ENCODE measurements at places on chromosomes 2 and 18.

DNA sequence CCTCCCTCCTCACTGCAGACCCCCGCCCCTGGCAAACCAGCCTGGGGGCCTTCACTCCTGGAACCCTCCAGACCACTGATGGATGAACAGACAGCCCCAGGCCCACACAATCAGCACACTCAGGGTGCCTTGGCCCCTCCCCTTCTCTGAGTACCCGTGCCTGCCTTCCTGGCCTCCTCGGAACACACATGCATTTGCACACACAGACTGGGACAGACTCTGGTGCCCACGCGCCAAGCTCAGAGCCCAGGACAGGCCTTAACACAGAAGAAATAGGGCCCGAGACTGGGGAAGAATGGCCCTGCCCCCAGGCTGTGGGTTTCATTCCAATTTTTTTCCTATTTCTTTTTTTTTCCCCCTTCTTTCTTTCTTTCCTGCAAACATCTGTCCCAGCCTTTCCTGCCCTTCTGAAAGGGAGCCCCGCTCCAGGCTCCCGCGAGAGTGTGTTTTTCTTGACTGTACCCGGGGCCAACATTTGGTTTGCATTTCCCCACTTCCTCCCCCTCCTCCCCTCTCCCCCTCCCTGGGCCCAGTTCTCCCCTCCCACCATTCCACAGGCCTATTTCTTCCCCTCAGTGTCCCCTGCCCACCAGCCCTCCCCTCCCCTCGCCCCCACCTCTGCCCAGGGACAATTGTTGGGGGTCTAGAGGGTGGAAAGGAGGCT is 618 bp upstream of the TNS1 start:
- DNase-seq, result no peak

- DNase-seq, result no peak
Observed at GRCh38 chr2:141331127-141331526, 799.7 kb downstream of the LRP1B start.

DNA sequence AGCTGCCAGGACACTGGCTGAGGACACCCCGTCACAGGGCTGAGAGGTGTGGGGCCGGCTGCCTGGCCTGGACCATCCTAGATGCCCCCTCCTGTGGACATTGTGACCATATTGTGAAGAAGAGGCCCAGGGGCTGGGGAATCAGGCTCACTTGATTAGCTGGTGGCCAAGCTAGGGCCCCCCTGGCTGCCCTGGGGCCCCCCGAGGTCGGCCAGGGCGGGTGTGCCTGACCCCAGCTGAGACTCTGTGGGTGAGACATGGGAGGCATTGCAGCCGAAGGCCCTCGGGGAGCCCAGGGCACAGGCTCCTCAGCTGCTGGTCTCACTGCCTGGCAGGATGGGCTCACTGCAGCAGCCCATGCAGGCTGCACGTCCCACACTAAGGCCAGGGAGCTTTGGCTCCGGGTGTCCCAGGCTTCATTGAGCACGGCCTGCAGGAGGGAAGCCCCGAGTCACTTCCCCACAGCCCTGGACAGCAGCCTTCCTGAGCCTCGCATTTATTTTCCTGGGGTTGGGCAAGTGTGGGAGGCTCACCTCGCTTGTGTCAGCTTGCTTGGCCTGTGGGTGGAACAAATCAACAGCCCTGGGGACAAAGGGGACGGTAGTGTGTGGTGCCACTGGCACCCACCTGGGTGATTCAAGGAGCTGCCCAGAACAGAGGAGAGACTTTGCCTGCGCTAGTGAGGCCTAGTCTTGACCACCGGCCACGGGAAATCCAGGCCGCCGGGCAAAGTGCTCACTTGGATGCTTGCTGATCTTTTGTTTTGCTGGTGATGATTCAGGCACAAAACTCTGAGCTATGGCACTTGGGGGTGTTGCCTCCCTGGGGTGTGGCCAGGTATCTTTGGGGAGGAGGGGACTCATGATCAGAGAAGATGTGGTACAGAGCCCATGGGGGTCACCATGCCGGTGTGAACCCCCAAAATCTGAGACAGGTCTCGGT is 1.3 kb downstream of the GAL3ST2 start:
- no peak for DNase-seq

DNA sequence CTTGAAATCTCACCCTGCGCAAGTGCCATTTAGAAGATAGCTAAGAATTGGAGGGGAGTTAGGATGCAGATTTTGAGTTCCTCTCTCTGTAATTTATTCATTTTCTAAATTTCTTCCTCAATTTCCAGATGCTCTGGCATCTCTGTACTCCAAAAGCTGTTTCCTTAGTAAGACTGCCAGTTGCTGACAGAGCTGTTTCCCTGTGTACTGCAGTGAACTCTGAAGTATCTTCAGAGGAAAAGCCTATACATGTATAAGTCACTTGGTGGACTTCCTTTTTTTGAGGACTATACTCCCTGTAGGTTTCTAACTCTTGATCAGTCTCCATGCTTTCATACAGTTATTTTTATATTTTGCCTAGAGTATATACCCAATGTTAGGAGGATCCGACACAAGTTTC is 1.5 kb upstream of the RESP18 start:
- no peak for DNase-seq

GRCh38 chr18:8177330-8178016 is 431.8 kb upstream of the RAB12 start:
- DNase-seq, result no peak

Measured in right renal cortex interstitium (tissue), 3 donors.